ENCODE measurements at places on chromosomes 3 and 15. TPM values are rescaled to one million over a fixed set of nuclear protein-coding genes. Genes with fewer than 3 reads are reported as not detected.

GRCh38 chr3:84904816-84905555, 53.8 kb upstream of the CADM2 start:
- H3K36me3 ChIP-seq = no peaks in the 10 kb centered on the region
- H3K27ac ChIP-seq = no peak overlapping the region
- H3K27me3 ChIP-seq = no peaks in the 10 kb centered on the region
- H3K4me1 ChIP-seq = no peaks in the 10 kb centered on the region

GRCh38 chr3:125605756-125606155, 10.5 kb upstream of the OSBPL11 start:
- no peak for DNase-seq
- no peaks in the 10 kb centered on the region for H3K36me3 ChIP-seq
- no peak overlapping the region for H3K27ac ChIP-seq

- H3K4me3 ChIP-seq = no peak overlapping the region
- DNase-seq = no peak
- peaks cover 7% of the 10 kb centered on the region for H3K4me1 ChIP-seq
- no peak overlapping the region for H3K27ac ChIP-seq
These were observed 84.2 kb downstream of the MYO9A start for GRCh38 chr15:72033711-72034110.

DNA sequence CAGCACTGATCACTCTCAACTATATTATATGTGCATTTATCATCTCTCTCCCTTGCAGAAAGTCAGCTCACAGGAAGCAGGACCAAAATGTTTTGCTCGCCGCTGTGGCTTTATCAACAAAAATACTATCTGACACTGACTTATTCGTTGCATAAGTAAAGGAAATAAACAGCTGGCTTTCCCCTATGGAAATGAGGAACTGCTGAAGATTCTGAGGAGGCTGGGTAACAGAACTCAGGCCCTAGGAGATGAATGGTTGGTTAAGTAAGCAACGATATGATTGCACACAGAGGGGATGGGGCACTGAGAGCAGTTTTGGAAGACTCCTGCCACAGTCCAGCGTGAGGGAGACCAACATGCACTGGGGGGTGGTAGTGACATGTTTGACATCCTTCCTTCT, 181.1 kb downstream of the STT3B start:
- H3K4me1 ChIP-seq = no peaks in the 10 kb centered on the region
- no peak for DNase-seq
- no peak overlapping the region for H3K4me3 ChIP-seq
- H3K27ac ChIP-seq = no peak overlapping the region
- H3K27me3 ChIP-seq = peaks cover 5% of the 10 kb centered on the region

- peak overlapping the region; percentile 75 for H3K27ac ChIP-seq
- peaks cover 35% of the 10 kb centered on the region for H3K4me1 ChIP-seq
- DNase-seq = peak; percentile 45
- peaks cover 9% of the 10 kb centered on the region for H3K36me3 ChIP-seq
- H3K27me3 ChIP-seq = no peaks in the 10 kb centered on the region
These were observed 30.2 kb upstream of the ZNF609 start for GRCh38 chr15:64430000-64430735.

DNA sequence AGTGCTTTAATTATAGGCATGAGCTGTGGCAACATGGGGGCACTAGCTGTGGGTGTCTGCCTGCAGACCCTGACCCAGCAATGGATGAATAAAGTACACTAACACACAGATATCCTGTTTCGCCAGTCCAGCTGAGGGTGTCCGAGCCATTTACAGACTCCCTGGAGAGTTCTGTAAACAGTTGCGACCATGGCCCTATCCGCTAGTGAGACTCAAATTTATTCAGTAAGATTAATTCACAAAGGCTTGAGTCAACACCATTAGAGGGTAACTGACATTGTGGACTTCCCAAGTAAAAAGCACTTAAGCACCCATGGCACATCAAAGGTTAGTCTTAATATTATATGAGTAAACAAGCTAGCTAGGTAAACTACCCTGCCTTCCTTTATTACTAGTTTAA, 161.6 kb downstream of the TBL1XR1 start:
- no peaks in the 10 kb centered on the region for H3K27me3 ChIP-seq
- no peak for DNase-seq
- no peak overlapping the region for H3K27ac ChIP-seq

GRCh38 chr3:4322635-4323034, 19.5 kb downstream of the SETMAR start:
- no peak overlapping the region for H3K4me3 ChIP-seq
- H3K4me1 ChIP-seq = no peaks in the 10 kb centered on the region
- no peak overlapping the region for H3K27ac ChIP-seq
- no peak for DNase-seq

DNA sequence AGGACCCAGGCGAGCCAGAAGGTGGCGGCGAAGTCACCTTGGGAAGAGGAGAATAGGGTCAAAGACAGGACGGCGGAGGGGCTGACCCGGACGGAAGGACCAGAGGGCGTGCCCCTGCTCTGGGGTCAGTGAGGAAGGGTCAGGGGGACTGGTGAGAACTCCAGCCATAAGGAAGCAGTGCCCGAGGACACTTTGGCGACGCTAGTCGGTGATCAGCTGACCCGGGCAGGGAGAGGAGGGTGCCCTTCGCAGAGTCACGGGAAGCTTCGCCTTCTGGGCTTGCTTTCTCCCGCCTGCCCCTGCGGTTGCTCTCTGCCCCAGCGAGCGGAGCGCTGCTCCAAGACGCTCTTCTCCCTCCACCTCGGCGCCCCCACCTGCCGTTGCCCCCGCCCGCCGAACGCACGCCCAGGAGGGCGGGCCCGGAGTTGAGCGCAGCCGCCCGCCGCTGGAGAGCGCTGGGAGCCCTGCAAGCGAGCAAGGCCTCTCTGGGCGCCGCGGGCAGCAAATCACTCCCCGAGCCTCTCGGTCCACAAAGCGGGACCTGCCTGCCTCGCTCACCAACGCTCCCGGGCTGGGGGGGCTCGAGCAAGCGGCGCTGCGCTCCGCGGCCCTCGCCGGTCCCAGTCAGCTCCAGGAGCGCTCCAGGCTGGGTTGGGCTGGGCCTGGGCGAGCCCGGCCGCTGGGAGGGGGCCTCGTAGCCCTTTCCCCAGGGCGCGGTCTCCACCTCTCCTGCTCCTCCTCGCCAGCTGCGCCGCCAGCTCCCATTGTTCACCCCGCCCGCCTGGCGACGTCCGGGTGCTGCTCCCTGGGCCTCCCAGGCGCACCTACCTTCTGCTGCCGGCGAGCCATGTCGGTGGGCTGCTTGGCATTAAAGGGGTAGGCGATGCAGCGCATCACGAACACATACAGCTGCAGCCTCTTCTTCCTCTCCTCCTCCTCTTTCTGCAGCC, 1.2 kb downstream of the CADPS start:
- H3K36me3 ChIP-seq = peaks cover 2% of the 10 kb centered on the region
- peaks cover 3% of the 10 kb centered on the region for H3K4me1 ChIP-seq
- no peak overlapping the region for H3K4me3 ChIP-seq
- DNase-seq = no peak
- H3K27ac ChIP-seq = no peak overlapping the region

GRCh38 chr15:84666373-84666772, 8.4 kb upstream of the NMB start:
- no peaks in the 10 kb centered on the region for H3K27me3 ChIP-seq
- H3K4me3 ChIP-seq = no peak overlapping the region
- H3K27ac ChIP-seq = peak overlapping the region; percentile 70

GRCh38 chr3:178437236-178437635, 99.0 kb upstream of the KCNMB2 start:
- H3K36me3 ChIP-seq = no peaks in the 10 kb centered on the region
- no peaks in the 10 kb centered on the region for H3K4me1 ChIP-seq
- no peak for DNase-seq
- no peaks in the 10 kb centered on the region for H3K27me3 ChIP-seq

GRCh38 chr15:50261981-50262380, 3.5 kb downstream of the HDC start:
- peaks cover 66% of the 10 kb centered on the region for H3K4me1 ChIP-seq
- H3K27ac ChIP-seq = peak overlapping the region; percentile 99
- peaks cover 2% of the 10 kb centered on the region for H3K36me3 ChIP-seq
- peak; percentile 49 for DNase-seq
- no peaks in the 10 kb centered on the region for H3K27me3 ChIP-seq

GRCh38 chr15:31001702-31002101, 10.3 kb upstream of the MTMR10 start:
- H3K27me3 ChIP-seq = peaks cover 25% of the 10 kb centered on the region
- no peaks in the 10 kb centered on the region for H3K36me3 ChIP-seq
- peaks cover 6% of the 10 kb centered on the region for H3K4me1 ChIP-seq

GRCh38 chr3:41050144-41050543, 149.2 kb upstream of the CTNNB1 start:
- H3K27ac ChIP-seq = no peak overlapping the region
- DNase-seq = no peak
- peaks cover 3% of the 10 kb centered on the region for H3K27me3 ChIP-seq
- H3K4me1 ChIP-seq = no peaks in the 10 kb centered on the region
- H3K36me3 ChIP-seq = no peaks in the 10 kb centered on the region

- H3K36me3 ChIP-seq = no peaks in the 10 kb centered on the region
- H3K27me3 ChIP-seq = no peaks in the 10 kb centered on the region
- peaks cover 21% of the 10 kb centered on the region for H3K4me1 ChIP-seq
These were observed 131.2 kb downstream of the CD47 start for GRCh38 chr3:107959550-107960154.

DNA sequence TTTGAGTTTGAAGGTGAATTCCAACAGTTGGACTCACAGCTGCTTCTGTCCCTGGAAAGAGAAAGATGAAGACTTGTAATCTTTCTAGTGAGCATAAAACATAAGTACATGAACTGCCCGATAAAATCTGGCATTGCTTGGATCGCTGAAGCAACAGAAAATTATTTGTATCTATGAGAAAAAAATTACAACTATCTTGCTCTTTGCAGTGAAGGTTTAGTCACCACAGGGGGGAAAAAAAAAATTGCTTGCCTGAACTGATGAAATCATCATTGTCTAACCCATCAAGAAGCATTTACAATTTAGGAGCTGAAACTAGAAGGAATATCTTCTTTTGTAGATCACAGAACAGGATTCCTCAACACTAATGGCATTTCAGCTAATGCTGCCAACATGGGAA, 20.0 kb downstream of the TMEM207 start:
- H3K36me3 ChIP-seq = no peaks in the 10 kb centered on the region
- peaks cover 4% of the 10 kb centered on the region for H3K4me1 ChIP-seq
- H3K27ac ChIP-seq = no peak overlapping the region

DNA sequence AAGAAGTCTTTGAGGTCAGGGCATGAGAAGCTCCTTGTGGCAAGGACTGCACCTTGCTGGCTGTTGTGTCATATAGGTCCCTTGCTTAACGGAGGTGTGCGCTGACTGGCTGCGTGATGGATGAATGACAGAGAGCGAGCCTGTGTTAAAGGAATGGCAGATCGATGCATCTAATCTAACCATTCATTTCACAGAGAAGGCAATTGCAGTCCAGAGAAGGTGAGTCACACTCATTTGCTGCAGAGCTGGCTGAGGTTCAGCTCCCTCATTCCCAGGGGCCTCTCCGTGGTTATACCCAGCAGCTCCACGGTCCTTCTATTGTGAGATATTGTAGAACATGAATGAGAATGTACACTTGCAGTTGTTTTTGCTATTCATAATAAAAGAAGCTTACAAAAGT, 289.3 kb downstream of the EPHB1 start:
- no peak for DNase-seq
- H3K27ac ChIP-seq = no peak overlapping the region
- no peaks in the 10 kb centered on the region for H3K4me1 ChIP-seq
- H3K36me3 ChIP-seq = no peaks in the 10 kb centered on the region
- H3K4me3 ChIP-seq = no peak overlapping the region
- H3K27me3 ChIP-seq = peaks cover 2% of the 10 kb centered on the region

DNA sequence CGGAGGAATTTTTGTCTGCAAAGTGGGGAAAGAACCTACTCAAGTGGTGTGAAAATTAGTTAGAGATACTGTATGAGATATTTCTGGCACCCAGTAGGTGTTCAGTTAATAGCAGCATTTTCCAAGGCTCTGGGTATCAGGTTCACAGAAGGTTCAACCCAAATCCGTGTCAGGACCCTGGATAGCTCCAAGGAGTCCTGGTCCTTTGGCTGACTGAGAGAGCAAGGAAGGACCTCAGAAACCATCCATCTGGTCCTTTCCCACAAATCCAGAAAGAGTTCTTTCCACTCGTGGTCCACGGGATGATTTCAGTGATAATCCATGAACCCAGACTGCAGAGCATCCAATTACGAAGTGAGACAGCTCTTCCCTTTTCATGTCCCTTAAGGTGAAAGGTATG, 51.4 kb downstream of the SLC6A11 start:
- DNase-seq = no peak
- H3K27ac ChIP-seq = no peak overlapping the region
- H3K36me3 ChIP-seq = no peaks in the 10 kb centered on the region
- no peak overlapping the region for H3K4me3 ChIP-seq
- no peaks in the 10 kb centered on the region for H3K4me1 ChIP-seq

DNA sequence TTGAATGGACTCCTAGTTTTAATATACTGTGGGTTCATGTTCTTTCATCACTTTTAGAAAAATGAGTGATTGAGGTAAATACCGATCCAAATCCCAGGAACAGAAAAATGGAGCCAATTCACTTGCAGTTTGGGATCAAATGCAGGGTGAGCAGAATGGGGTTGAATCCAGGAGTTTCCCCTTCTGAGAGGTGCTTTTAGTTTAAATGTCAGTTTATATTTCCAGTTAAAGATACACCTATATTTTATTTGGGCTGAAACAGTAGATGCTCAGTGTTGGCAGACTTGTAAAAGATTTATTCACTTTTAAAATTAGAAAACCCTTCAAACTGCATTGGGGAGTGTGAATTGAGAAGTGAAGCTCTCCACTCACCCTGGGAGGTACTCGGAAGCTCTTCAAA, 2.6 kb downstream of the TRIM71 start:
- H3K27ac ChIP-seq = no peak overlapping the region
- no peak for DNase-seq

GRCh38 chr15:77667338-77668234, 34.9 kb upstream of the LINGO1 start:
- no peaks in the 10 kb centered on the region for H3K4me1 ChIP-seq
- DNase-seq = no peak
- H3K27ac ChIP-seq = no peak overlapping the region
- no peaks in the 10 kb centered on the region for H3K36me3 ChIP-seq

- H3K27me3 ChIP-seq = peaks cover 64% of the 10 kb centered on the region
- H3K36me3 ChIP-seq = no peaks in the 10 kb centered on the region
- DNase-seq = no peak
- peak overlapping the region; percentile 21 for H3K4me3 ChIP-seq
- peaks cover 39% of the 10 kb centered on the region for H3K4me1 ChIP-seq
These were observed 242.6 kb upstream of the TOPAZ1 start for GRCh38 chr3:43998836-43999727.

DNA sequence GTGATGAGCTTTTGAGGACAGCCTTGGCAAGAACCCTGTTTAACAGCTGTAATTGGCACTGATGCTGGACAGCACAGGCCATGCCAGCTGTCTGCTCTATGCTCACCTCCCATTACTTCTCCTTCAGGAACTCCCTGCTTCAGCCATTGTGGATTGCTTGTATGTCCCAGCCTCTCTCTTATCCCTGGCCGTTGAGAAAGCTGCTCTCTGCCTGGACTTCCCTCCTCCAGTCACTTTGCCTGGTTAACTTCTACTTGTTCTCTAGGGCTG, 444.5 kb downstream of the EPHB1 start:
- H3K36me3 ChIP-seq = no peaks in the 10 kb centered on the region
- no peak overlapping the region for H3K4me3 ChIP-seq
- DNase-seq = no peak

The LINGO1 gene
- not detected for total RNA-seq

The RPS27L gene
- 140 TPM for total RNA-seq

The COL8A1 gene
- total RNA-seq = not detected

The PIK3CB gene
- total RNA-seq = 23.0 TPM

The TMCO5A gene
- total RNA-seq = not detected

The CISH gene
- 319 TPM for total RNA-seq

The GRM7 gene
- not detected for total RNA-seq

The SLC22A13 gene
- not detected for total RNA-seq

The ANKRD28 gene
- 31.4 TPM for total RNA-seq

The RGMA gene
- 0.12 TPM for total RNA-seq

The IQGAP1 gene
- 186 TPM for total RNA-seq

The WDR93 gene
- not detected for total RNA-seq

The ACAP2 gene
- 47.0 TPM for total RNA-seq

The NXPE3 gene
- total RNA-seq = 18.7 TPM
